ENCODE measurements at places on chromosomes 2 and 18.

GRCh38 chr2:216904974-216905373 lies 45.1 kb upstream of the TNP1 start:
- DNase-seq = no peak

GRCh38 chr2:74740741-74741431 lies 86.8 kb downstream of the SEMA4F start:
- DNase-seq = peak; percentile 48

DNA sequence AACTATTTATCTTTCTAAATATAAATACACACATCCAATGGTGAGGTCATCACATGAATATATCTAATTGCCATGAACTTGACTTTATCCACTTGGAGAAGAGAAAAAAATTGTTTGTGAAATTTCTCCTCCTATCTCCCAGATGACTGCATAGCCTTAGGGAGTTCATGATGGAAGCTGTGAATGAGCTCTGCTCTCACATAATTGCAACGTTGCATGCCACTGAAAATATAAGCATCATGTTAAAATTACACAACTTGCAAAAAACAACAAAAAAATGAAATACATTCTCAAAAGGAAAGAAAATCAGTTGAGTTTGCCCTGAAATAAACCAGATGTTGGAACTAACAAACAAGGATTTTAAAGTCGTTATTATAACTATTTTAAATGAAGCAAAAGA lies 50.6 kb upstream of the OSR1 start:
- DNase-seq = no peak

DNA sequence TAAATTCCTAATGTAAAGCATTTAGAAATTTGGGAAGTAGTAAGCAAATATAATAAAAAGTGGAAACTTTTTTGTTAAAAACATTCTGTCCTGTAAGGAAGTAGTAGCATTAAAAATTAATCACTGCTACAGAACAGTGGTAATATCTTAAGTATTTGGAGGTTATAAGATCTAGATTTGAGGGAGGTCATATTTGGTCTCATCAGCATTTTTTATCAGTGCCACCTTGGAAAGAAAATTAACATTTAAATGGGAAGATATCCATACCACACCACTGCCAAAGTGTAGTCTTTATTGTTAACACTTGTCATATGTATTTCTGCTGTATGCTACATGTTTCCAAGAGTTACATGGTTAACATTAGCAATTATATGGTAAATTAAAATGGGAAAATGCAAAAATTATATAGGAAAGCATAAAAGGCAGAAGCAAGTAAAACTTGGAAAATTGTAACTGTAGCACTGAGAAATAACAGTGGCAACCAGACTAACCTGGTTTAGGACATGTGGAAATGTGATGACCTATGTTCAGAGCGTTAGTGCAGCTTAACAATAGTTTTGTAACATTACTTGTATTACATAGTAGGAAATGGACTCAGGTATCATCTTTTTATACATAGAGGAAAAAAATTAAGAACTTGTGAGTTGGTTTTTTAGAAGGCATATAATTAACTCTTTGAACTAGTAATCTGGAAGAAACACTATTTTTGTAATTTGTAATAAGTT lies 47.2 kb downstream of the CLIP4 start:
- DNase-seq = no peak

GRCh38 chr2:212898011-212898410 lies 253.4 kb downstream of the IKZF2 start:
- DNase-seq = no peak

DNA sequence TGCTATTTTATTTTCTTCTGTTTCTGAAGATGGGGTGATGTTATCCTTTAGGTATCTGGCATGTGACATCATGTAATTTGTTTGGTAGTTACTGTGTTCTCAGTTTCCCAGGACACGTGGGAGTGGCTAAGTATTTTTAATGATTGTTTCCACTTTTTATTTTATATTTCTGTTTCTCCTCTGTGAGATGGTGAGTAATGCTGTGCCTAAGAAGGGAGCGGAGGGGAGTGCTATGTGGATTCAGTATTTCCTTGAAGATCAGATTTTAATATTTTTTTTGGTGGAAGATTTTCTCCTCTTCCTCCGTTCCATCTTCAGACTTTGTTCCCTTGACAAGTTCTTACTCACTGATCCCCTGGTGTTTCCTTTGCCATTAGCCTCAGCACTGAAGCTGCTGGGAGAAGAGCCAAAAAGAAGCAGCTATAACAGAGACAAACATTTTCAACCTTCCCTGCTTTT lies 180.0 kb upstream of the MMADHC start:
- no peak for DNase-seq

DNA sequence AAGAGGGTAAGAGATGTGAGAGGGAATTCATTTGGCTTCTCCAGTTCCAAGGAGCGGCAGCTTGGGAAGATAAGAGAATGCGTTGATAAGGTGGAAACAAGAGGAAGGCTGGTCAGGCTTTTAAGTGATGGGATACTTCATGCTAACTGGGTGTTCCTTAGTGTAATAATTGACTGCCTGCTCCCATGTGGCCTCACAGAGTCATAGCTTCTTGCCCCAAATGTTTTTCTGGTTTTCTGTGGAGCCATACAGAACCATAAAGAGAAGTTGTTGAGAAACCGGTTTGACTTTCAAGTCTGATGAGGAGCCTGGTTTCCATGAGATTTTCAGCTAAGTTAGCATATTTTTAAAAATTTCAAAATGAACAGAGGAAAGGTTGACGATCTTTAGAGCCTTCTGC lies 97.5 kb upstream of the ZFP36L2 start:
- no peak for DNase-seq
